NCI-H1436 (cell line): ENCODE measurements at places on chromosomes 7 and 10.

DNA sequence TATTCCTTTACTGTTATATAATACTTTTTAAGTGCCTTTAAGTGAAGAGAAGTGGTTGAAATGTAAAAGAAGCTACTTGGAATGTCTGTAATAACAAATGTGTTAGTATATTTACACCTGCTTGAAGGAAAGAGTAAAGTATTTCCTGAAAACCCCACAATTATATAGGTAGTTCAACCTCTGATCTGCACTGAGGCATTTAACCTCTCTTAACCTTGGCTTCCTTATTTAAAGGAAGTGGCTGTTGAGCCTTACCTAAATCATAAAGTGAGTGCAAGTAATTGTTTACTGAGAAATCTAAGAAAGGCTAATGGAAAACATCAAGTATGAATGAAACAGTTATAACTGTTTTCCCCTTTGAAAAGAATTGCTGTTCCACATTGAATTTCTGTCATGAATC, 294.5 kb downstream of the ADK start:
- DNase-seq: no peak

DNA sequence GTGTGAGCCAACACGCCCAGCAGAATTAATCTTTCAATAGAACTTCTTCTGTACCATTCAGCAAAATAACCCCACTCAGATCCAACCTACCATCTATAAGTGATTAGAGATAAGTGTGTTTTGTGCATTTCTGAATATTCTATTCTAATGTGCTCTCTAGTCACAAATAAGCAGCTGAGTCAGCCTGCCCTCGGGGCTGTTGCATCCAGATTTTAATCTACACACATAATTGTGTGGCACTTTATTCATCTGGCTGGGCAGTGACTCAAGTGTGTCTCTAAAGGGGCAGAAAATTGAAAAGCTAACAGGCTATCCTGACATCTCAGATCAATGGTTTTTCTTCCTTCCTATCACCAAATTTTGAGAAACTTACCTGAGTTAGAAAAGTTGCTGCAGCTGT, 60.3 kb downstream of the PRR15 start:
- peak; percentile 49 for DNase-seq

DNA sequence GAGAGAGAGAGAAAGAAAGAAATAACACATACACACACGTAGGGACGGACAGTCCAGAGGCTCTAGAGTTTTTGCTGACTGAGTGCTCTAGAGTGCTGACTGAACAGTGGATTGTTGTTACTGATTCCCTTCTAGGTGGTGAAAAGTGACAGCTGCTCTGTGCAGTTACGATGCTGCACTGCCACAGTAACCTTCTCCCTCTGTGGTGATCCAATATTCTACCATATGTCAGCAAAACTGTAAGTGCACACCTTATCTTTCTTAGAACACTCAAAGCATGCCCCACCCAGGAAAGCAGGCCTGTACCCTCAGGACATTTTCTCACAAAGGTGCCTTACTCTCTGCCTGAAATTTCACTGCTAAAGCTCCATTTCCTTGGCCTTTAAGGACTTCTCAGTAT, 1023.5 kb downstream of the TYW1 start:
- DNase-seq: no peak

- no peak for DNase-seq
Measured at GRCh38 chr7:91628742-91629141, 251.8 kb downstream of the MTERF1 start.

DNA sequence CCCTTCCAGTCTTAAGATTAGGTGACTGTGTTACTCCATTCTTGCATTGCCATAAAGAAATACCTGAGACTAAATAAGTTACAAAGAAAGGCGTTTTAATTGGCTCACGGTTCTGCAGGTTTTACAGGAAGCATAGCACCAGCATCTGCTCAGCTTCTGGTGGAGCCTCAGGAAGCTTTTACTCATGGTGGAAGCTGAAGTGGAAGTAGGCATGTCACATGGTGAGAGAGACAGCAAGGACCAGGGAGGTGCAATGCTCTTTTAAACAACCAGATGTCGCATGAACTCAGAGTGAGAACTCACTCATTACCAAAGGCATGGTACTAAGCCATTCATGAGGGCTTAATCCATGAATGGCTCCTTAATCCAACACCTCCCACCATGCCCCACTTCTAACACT, 34.0 kb upstream of the TMEM273 start:
- no peak for DNase-seq

GRCh38 chr7:727806-728460, 852 bp upstream of the PRKAR1B start:
- no peak for DNase-seq

- no peak for DNase-seq
Measured at GRCh38 chr10:80144696-80145131, 12.2 kb downstream of the PLAC9 start.

DNA sequence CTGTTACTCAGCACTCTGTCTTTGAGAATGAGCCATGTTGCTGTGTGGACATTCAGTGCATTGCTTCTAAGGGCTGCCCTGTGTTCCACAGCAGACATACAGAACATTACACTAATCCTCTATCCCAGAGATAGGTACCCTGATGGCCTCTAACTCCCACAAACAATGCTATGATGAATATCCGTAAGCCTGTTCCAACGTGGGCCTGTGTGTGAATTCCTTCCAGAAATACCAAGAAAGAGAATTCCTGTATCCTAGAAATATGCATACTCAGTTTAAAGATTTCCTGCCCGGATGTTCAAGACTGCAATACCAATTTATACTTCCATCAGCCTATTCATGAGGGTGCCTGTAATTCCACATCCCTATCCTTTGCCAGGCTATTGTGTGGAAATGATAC, 21.3 kb upstream of the ST8SIA6 start:
- no peak for DNase-seq

GRCh38 chr7:24825931-24826661, 68.8 kb upstream of the GSDME start:
- no peak for DNase-seq

DNA sequence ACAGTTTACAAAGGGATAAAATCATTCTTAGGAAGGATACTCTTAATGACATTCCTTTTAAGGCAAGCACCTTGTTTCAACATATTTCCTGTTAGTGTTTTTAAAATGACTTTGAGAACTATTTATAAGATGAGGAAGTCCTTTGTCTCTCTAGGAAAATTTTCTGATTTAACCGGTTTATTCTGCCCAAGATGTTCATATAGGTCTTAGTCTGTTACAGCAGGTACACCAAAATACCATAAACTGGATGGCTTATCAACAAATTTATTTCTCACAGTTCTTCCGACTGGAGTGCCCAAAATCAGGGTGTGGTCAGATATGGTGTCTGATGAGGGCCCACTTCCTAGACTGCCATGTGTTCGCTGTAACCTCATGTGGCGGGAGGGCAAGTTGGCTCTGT, 77.9 kb downstream of the GSAP start:
- no peak for DNase-seq

GRCh38 chr10:72297281-72297804, 23.6 kb downstream of the DDIT4 start:
- no peak for DNase-seq

DNA sequence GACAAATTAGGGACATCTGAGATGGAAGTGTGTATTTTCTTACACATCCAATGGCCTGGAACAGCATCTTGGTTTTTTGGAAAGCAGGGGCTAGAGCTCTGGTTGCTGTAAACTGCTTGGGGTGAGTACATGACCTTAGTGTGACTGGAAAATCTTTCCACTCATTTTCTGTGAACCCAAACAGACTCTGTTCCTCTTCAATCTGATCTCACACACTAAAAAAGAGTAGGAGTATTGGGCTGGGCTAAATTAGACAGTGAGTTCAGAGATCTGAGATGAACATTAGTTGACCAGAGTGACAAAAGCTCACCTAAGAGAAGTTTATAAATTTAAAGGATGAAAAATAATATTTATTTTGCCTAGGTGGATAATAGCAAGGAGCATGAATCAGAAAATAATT, 59.2 kb downstream of the OR13A1 start:
- DNase-seq: no peak

DNA sequence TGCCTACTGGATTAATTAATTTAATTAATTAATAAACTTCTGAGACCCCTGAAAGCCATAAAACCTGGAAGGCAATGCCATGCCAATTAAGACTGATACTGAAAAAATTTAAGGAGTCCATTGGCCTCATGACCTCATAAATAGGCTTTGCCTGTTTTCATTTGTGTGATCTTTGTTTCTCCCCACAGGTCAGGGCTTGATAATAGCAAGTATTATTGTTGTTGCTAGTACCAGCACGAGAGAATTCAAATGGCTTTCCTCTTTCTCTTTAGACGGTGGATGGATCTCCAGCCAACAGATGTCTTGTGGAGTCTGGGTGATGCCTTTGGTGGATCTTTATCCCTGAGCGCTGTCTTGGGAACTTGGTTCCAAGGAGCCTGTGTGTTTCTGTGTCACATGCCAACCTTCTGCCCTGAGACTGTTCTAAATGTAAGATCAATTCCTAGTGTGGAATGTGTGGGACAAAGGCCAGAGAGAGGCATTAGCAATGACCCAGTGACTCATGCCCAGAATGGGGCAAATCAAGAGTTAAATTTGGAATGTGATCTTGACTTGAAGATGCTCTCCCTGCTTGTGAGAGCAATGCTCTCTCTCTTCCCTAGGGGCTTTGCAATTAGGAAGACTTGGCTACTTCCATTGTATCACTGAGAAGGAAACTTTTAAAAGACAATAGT, 17.7 kb downstream of the ACSM6 start:
- no peak for DNase-seq

DNA sequence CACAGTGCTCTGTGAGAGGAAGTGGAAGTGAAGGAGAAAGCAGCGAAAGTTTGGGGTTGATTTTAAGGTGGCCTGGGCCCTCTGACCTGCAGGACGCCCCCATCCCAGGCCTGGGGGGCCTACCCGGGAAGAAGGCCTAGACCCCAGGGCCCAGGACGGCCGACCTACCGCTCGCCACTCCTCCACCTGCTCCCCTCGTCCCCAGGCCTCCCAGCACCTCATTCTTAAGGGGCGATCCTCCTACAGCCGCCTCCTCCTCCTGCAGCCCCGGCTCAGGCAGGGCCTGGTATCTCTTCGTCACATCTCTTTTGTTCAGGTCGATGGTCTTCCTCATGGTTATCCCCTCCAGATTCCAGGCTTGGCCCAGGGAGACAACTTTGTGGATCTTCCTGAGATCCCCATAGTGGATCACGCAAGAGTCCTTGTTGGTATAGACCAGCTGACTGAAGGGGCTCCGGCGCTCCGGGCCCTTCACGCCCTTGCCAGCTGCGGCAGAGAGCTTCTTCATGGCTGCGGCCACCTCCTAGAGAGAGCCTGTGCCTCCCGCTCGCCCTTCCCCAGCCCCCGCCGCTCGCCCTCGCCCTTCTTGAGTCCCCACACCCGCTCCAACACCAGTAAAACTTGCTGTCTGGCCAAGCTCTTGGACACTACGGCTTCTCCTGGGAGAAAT, 117.5 kb downstream of the OR13A1 start:
- no peak for DNase-seq

DNA sequence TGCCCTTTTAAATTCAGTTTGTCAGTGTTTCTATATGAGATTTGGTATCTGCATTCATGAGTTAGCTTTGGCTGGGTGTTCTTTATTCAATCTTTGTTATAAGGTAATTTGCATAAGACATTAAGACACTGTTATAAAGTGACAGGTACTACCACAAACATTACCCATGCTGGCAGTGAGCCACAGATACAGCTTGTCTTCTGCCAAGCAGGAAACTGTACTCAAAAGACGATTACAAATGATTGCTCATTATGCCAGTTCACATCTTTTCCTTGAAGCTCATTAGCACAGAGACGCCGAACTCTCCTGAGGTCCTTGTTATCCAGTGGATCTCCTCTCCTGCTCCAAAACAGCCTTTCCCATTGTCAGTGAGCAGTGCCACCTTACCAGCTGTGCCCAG, 30.4 kb downstream of the AMPH start:
- no peak for DNase-seq

DNA sequence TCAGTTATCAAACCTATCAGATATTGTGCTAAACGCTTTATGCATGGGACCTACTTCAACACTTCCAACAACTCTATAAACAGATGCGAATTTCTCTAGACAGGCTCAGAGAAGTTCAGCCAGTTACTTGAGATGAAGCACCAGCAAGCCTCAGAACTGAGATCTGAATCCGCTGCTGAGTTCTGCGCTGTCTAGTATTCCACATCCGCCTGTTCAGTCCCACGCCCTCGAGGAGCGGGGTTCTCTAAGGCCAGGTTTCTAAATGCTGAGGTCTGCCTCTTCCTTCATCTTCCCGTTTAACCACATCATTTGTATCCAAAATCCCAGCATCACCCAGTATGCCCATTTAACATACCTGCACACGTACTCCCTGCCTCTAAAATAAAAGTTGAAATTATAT, 297.8 kb upstream of the ZNF32 start:
- DNase-seq: no peak

DNA sequence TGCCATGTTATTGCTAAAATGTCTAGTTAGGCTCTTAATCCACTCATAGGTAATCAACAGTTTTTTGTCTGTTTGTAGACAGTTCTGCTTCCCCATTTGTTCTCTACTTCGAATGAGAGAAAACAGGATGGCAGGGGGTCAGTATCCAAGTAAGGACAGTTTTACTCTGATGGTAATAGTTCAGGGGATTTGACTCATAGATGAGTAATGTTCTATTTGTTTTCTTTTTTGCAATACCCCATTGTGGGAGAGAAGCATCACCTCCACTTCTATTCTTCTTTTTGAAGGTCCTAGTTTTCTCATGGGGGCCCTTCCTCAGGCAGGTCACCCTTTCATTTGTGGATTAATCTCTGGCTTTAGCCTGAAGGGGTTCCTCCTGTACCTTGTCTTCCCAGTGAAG, 13.9 kb downstream of the PCLO start:
- no peak for DNase-seq

GRCh38 chr7:131109759-131110296, 217.8 kb upstream of the MKLN1 start:
- peak; percentile 76 for DNase-seq

DNA sequence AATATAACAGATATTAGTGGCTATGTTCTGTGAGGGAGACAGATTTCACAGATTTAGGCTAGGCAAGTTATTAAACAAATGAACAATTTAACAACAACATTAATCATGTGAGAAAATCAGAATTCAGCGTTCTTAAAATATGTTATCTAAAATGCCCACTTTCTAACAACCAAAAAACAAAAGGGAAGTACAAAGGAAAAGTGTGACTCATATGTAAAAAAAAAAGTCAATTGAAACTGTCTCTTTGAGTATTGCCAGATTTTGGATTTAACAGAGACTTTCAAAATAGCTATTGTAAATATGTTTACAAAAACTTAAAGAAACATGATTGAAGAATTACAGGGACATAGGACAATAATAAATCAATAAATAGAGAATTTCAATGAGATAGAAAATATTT, 34.8 kb upstream of the ARHGAP22 start:
- no peak for DNase-seq

DNA sequence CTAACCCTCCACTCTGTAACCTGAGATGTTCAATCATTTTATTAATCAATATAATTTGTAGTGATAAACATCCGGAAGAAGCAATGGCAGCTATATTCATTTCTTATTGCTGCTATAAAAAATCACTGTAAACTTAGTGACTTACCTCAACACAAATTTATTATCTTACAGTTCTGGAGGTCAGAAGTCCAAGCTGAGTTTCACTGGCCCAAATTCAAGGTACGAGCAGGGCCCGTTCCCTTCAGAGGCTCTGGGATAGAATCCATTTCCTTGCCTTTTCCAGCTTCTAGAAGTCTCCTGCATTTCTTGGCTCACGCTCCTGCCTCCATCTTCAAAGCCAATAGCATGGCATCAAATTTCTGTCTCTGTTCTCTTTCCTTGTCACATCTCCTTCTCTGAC, 279.5 kb upstream of the SP8 start:
- DNase-seq: no peak

- no peak for DNase-seq
Measured at GRCh38 chr7:100867040-100867775, at the start of gene TRIP6. TSS of gene TRIP6 (plus strand) at chr7:100867387. CDS start at chr7:100867498, 111 bp downstream.
